ENCODE measurements at places on chromosomes 5 and 9. TPM values are rescaled to one million over a fixed set of nuclear protein-coding genes. Genes with fewer than 3 reads are reported as not detected.

Gene ZBED3
- total RNA-seq: 4.7 TPM

Gene MEF2C
- 0.02 TPM for total RNA-seq

Gene ADAMTS12
- total RNA-seq: 6.4 TPM

Gene CKMT2
- not detected for total RNA-seq

Gene SHISAL2B
- total RNA-seq: not detected

Gene ISOC1
- total RNA-seq: 15.7 TPM

Gene SHC3
- total RNA-seq: 0.22 TPM

Gene SEC24A
- total RNA-seq: 10.2 TPM

Gene ACTBL2
- 0.07 TPM for total RNA-seq

Gene KCNIP1
- total RNA-seq: not detected

Gene SNX18
- 4.1 TPM for total RNA-seq

Gene TMC1
- total RNA-seq: 0.03 TPM

Gene GRK6
- 23.1 TPM for total RNA-seq

Gene ZNF366
- not detected for total RNA-seq

Gene DROSHA
- 46.8 TPM for total RNA-seq

Gene PLPP7
- total RNA-seq: not detected

Gene BARHL1
- total RNA-seq: not detected

Gene CLTA
- total RNA-seq: 277 TPM

Gene NRG2
- 1.8 TPM for total RNA-seq

Gene ERBIN
- total RNA-seq: 23.0 TPM

Gene FAM153A
- not detected for total RNA-seq

Gene COL23A1
- total RNA-seq: not detected

Gene LCP2
- total RNA-seq: not detected

Gene CCL27
- total RNA-seq: not detected

Gene GFRA3
- total RNA-seq: not detected

Gene GPR151
- not detected for total RNA-seq

Gene NXNL2
- 0.99 TPM for total RNA-seq

All from A549 treated with Hydrocortisone at 1 μM for 4 hours (cell line).